ENCODE measurements at places on chromosomes 6 and 20.

DNA sequence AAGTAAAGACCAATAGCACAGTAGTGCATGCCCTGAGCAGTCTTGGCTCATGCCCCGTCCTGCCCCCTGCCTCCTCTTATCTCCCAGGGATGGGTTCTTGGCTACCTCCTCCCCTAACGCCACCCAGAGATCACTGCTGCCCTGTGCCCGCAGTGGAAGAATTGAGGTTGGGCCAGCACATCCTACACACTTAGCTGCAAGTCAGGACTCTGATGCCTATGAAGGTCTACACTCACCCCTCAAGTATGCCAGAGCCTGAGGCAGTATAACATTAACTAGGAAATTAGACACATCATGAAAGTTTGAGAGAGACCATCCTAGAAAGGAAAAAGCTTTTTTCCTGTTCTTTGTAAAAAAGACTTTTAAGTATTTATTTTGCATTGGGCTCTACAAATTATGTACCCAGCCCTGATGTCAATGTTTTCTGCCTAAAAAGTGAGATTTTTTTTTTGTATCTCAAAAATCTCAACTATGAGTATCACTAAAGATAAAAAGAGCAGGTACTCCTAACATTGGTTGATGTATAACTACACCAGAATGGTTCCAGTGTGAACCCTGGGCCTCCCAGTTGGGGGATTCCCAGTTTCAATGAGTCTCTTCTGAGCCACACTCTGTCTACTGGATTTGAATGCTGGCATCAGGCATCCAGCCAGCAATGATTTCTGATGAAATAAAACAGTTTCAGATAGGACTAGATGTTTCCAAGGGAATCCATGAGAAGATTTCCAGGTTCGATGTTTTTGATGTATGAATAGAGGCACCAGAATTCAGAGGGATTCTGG, 115.4 kb downstream of the ISM1 start:
- DNase-seq, result peak; percentile 93

- DNase-seq, result peak; percentile 16
These were observed 210.2 kb upstream of the THEMIS start for GRCh38 chr6:128111096-128111495.

- peak; percentile 70 for DNase-seq
These were observed 119.4 kb downstream of the NCOA3 start for GRCh38 chr20:47620808-47621805.

GRCh38 chr6:139965393-139965792, 590.9 kb upstream of the CITED2 start:
- peak; percentile 68 for DNase-seq

- DNase-seq, result no peak
These were observed 5.5 kb downstream of the DNAJC5 start for GRCh38 chr20:63900413-63900812.

- DNase-seq, result no peak
These were observed 7.7 kb upstream of the CLIC5 start for GRCh38 chr6:46023216-46023915.

DNA sequence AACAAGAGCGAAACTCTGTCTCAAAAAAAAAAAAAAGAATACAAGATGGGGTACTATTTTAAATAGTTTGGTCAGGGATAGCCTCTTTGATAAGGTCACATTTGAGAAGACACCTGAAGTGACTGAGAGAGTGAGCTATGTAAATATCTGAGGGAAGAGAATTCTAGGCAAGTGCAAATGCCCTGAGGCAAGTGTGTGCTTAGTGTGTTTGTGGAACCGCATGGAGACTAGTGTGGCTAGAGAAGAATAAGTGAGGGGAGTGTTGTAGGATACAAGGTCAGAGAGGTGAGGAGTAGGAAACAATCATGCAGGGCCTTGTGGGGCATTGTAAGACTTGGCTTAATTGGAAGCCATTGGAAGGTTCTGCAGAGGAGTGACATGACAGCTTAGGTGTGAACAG, 3.4 kb downstream of the RSPH9 start:
- DNase-seq, result no peak

- no peak for DNase-seq
These were observed 45.2 kb downstream of the MUC22 start for GRCh38 chr6:31055441-31055840.

- peak; percentile 47 for DNase-seq
These were observed 17.9 kb downstream of the TENT5A start for GRCh38 chr6:81734500-81735150.

DNA sequence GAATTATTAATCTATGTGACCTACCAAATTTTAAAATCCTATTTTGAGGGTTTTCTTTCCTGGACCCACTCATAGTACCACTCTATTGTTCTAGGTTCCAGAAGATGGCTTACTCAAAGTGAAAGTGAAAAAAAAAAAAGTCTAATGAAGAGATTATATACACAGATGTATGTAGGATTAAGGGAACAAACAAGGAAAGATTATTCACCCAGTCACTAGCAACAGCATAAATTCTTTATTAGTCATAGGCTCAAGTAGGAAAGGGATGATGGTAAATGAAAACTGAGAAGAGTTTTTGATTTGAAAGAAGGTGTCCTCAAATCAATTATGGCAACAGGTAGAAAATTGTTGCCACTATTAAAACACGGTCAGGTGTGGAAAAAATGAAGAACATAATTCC, 923.7 kb downstream of the TBC1D32 start:
- DNase-seq, result no peak

GRCh38 chr6:112800439-112800838, 453.3 kb downstream of the RFPL4B start:
- peak; percentile 21 for DNase-seq

- DNase-seq, result no peak
These were observed 91.5 kb downstream of the SERAC1 start for GRCh38 chr6:158076548-158076947.

- peak; percentile 70 for DNase-seq
These were observed 184.0 kb downstream of the PDE7B start for GRCh38 chr6:136035378-136036070.

DNA sequence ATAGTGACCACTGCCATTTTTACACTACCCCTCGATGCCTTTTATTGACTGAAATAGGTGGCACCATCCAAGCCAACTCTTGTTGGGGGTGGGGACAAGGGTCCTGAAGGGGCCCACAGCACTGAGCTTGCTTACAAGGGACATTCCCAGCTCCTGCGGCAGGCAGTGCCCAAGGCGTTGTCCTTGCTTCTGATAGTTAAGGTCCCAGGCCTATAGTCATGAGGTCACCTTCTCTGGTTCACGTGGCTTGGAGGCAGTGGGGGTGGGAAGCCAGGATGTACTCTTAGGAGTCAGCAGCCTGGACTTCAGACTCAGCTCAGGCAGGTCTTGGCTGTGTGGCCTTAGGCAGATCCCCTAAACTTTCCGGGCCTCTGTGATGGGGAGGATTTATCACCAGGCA, 48.6 kb downstream of the TOX2 start:
- DNase-seq, result peak; percentile 38

- DNase-seq, result no peak
These were observed 165.1 kb upstream of the PROKR2 start for GRCh38 chr20:5481872-5482271.

- DNase-seq, result peak; percentile 7
These were observed 34.2 kb upstream of the GFRAL start for GRCh38 chr6:55293116-55293515.

- DNase-seq, result no peak
These were observed 286.0 kb downstream of the ADGB start for GRCh38 chr6:146884728-146885127.

DNA sequence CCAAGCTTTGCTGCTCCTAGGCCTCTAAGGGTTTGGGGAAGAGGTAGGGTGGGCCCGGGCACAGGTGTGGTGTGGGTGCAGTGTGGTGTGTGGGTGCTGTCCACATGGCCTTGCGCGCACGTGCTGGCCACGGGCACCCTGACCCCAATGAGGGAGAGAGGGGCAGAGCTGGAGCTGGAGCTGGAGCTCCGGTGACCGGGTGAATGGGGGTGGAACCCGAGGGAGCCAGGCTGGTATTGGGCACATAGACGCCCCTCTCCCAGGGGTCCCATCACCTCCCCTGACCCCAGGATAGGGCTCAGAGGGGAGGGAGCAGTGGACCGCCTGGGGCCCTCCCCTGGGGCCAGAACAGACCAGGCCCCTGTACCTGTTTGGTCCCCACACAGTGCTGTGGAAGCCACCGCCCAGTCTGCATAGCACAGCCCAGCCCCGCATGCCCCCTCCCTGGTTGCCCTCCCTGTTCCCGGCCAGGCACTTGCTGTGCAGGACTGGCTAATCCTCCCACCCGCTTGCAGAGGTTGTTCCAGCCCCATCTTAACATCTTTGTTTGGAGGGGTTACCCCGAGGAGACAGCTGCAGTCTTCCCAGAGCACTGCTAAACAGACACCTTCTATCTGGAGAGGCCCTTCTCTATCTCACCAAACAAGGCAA, 984 bp downstream of the ADAM33 start:
- DNase-seq, result no peak

DNA sequence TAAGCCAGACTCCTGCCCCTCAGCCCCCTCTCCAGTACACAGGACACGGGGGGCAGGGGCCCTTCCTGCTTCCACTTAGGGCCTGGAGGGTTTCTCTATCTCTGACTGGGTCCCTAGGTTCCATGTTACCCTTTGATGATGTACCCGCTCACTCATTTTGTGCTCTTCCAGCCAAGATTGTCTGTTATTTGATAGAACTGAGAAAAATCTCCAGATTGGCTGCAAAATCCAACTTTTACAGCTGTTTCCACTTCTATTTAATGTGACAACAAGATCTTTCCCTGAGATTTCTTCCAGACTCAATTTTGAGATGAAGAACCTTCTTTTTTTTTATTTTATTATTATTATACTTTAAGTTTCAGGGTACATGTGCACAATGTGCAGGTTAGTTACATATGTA, 85.7 kb downstream of the TMEM170B start:
- no peak for DNase-seq

GRCh38 chr6:93453956-93454355, 34.6 kb upstream of the EPHA7 start:
- DNase-seq, result no peak

- no peak for DNase-seq
These were observed 12.2 kb downstream of the GABRR2 start for GRCh38 chr6:89302936-89303335.

- no peak for DNase-seq
These were observed 23.9 kb downstream of the FAM50B start for GRCh38 chr6:3873051-3873450.

DNA sequence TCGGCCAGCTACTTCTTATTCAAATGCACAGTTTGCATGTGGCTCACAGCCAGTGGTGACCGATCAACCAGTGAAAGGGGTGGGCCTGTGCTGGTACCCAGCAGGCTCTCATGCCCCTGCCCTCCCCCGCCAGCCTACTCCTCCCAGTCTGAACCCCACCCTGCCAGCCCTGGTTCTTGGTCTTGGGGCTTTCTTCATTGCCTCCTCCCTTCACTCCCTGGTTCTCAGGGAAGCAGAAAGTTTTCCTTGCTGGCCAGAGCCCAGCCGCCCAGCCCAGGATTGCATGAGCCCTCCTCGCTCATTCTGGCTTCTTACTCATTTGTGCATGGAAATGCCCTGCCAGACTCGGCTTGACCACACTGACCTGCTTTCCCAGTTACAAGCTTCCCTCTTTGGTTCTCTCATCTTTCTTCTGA, 40.8 kb downstream of the KCNK17 start:
- no peak for DNase-seq

- no peak for DNase-seq
These were observed 10.9 kb upstream of the MRS2 start for GRCh38 chr6:24391756-24392405.

DNA sequence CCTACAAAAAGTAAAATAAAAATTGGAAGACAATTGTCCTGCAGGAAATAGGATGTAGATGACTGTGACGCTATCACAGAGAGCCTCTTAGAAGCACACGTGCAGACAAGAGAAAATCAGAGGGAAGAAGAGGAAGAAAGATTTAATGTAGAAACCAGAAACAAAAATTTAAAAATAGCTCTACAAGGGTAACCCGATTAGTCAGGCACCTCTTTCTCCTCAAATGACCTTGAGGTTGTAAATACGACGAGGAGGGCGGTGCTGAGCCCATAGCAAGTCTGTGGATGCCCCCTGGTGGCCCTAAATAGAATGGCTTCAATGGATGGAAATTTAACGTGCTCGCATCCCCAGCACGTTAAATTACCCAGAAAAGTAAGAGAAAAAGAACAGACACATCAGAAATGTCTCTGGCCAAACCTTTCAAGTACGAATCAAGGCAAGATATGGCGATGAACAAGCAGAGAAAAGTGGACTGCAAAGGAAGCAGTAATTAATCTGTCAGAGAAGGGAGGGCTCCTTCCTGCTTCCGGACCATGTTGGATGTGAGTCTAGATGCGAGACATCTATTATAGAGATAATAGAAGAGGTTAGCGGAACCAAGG, 4.2 kb upstream of the PRPH2 start:
- peak; percentile 90 for DNase-seq

- DNase-seq, result no peak
These were observed 146.7 kb upstream of the TBX18 start for GRCh38 chr6:84910906-84911607.

DNA sequence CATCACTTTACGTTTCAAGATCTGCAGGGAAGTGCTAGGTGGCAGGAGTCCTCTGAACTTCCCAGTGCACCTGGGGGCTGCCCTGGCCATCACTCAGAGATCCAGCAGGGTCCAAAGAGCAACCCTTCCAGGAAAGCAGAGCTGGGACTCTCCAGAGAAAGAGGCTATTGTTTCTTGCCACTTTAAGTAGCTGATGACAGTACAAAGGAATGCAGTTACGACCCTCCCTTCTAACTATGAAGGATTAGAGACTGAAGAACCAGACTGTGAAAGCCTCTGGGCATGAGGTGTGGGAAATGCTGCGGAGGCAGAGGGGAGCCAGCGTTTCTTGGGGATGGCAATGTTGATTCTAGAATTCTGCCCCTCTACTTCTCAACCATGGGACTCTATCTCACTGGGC, 189.1 kb upstream of the SUPT3H start:
- DNase-seq, result peak; percentile 31

- no peak for DNase-seq
These were observed 91.6 kb upstream of the DST start for GRCh38 chr6:56734335-56734734.

DNA sequence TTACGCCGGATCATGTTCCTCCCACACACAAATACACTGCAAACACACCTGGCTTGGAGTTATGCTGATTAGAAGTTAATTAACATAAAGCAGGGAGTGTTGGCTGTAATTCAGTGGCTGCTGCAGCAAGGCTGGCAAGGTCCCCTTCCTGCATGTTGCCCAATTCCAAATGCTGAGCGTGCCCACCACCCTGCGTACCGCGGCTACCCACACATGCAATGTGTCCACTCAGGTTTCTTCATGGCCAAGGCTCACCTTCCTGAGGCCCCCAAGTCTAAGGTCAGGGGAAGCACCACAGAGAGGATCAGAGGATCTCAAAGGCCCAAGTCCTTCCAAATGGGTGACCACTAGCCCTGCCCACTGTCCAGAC, 11.6 kb upstream of the PRND start:
- DNase-seq, result no peak

GRCh38 chr20:50624351-50625016, 66.9 kb downstream of the RIPOR3 start:
- DNase-seq, result no peak

GRCh38 chr6:38112181-38112580, 292.7 kb downstream of the ZFAND3 start:
- no peak for DNase-seq

GRCh38 chr6:167506443-167507301, 181.8 kb downstream of the TTLL2 start:
- no peak for DNase-seq

Measured in EH (cell line).